CD4-positive, CD25-positive, alpha-beta regulatory T cell (primary cell): ENCODE measurements at places on chromosomes 5 and 9. TPM values are rescaled to one million over a fixed set of nuclear protein-coding genes. Genes with fewer than 3 reads are reported as not detected.

- no peaks in the 10 kb centered on the region for H3K36me3 ChIP-seq
- H3K27ac ChIP-seq = no peak overlapping the region
- H3K27me3 ChIP-seq = no peaks in the 10 kb centered on the region
- no peaks in the 10 kb centered on the region for H3K4me1 ChIP-seq
Measured at GRCh38 chr5:11892832-11893231, 11.4 kb downstream of the CTNND2 start.

GRCh38 chr9:13139641-13140171 lies 139.8 kb downstream of the MPDZ start:
- H3K4me1 ChIP-seq = no peaks in the 10 kb centered on the region
- H3K27ac ChIP-seq = no peak overlapping the region
- H3K4me3 ChIP-seq = no peak overlapping the region

DNA sequence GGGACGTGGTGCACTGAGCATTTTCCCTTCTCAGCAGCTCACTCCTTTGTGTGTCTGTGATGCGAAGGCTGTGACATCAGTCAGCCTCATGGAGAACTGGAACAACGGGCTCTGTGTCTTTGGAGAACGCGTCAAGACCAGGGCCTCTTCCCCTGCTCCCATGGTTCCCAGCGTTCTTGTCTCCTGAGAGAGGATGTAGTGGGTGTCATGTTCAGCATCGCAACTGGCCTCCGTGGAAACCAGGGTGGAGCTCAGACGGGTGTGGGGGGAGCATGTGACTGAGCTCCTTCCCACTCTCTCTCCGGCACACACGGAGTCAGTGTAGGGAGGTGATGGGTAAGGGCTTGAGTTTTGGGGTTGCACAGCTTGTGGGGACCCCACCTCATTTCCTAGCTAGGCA lies 59.7 kb downstream of the TENT4A start:
- no peak for DNase-seq
- no peaks in the 10 kb centered on the region for H3K27me3 ChIP-seq
- H3K4me1 ChIP-seq = no peaks in the 10 kb centered on the region
- no peaks in the 10 kb centered on the region for H3K36me3 ChIP-seq

DNA sequence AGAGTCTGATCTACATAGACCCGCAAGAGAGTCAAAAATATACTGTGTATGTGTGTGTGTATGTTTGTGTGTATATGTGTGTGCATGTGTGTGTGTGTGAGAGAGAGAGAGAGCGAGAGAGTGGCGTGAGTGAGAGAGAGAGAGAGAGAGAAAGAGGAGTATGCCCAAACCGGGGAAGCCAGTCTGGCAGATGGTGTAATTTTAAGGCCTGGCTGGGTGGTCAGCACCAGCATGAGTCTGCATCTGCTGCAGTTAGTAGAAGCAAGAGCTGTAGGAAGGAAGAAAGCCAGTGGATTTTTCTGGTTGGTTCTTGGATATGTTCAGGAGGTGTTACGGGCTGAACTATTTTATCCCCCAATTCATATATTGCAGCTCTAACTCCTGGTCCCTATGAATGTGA lies 75.2 kb downstream of the ACTBL2 start:
- no peaks in the 10 kb centered on the region for H3K4me1 ChIP-seq
- H3K4me3 ChIP-seq = no peak overlapping the region
- no peak overlapping the region for H3K27ac ChIP-seq
- H3K27me3 ChIP-seq = peaks cover 4% of the 10 kb centered on the region
- H3K36me3 ChIP-seq = no peaks in the 10 kb centered on the region

TRIM32 gene
- total RNA-seq = 19.9 TPM

PCDHGA9 gene
- total RNA-seq = not detected

DEPDC1B gene
- 2.0 TPM for total RNA-seq

BARHL1 gene
- not detected for total RNA-seq
